ENCODE measurements at places on chromosomes 6 and 20.

DNA sequence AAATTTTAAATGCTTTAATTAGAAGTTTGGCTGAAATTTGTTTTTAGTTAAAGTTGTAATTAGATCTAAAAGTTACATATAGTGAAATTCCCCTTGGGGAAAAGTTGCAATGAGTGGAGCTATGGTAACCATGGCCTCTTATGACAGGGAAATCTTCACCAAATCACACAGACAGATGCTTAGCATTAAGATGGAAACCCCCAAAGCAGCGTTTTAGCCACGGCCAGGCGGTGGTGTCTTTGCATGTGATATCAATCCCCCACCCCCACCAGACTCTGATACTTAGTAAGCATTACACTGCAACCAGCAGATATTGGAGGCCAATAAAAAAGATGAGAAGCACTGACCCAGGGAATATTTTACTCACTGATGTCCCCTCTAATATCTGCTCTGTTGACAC lies 75.7 kb downstream of the REPS1 start:
- DNase-seq, result no peak

GRCh38 chr6:132142308-132142707 lies 191.1 kb upstream of the CCN2 start:
- no peak for DNase-seq

- no peak for DNase-seq
These were observed 43.2 kb upstream of the TXNDC5 start for GRCh38 chr6:7953753-7954152.

- DNase-seq, result no peak
These were observed 194.1 kb upstream of the ARID1B start for GRCh38 chr6:156583083-156583482.

GRCh38 chr20:37449276-37449675 lies 71.8 kb upstream of the NNAT start:
- DNase-seq, result no peak

DNA sequence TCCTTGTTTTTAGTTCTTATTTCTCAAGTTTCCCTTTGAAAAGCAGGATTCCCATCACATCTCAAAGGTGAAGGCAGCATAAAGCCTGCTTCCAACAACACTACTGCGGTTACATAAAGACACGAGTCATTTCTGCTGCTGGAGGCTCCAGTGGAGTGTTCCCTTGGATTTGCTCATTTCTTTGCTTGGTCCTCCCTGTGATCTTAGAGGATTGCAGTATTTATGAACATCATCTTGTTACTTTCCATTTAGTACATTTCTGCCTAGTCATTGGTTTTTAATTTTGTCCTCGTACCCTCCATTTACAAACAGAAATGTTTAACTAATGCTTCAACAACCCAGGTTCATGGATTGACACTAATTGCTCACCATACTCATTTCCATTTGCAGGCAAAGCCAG lies 298.8 kb downstream of the ZNF217 start:
- DNase-seq, result no peak

DNA sequence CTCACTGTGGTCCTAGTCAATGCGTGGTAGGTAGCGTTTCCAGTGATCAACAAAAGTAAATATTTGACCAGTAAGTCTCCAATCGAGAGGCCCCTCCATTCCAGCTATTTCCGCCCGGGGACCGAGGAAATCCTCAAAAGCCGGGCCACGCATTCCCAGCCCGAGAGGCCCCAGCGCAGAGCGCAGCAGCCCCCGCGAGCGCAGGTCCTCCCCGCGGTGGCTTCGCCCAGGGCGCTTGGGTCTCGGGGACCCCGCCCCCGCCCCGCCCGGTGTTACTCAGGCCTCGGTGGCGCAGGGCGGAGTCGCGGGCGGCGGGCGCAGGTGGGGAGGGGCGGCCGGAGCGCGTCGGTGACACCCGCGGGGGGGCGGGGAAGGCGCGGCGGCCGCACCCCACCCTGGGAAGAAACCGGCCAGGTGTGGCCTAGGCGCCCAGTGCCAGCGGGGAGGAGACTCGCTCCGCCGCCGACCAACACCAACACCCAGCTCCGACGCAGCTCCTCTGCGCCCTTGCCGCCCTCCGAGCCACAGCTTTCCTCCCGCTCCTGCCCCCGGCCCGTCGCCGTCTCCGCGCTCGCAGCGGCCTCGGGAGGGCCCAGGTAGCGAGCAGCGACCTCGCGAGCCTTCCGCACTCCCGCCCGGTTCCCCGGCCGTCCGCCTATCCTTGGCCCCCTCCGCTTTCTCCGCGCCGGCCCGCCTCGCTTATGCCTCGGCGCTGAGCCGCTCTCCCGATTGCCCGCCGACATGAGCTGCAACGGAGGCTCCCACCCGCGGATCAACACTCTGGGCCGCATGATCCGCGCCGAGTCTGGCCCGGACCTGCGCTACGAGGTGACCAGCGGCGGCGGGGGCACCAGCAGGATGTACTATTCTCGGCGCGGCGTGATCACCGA lies at the start of gene DSP:
Gene DSP, plus strand, starts transcription at position 497 of the 890 bp plus-strand sequence. Its CDS starts 245 bp downstream, at position 742.
- peak; percentile 11 for DNase-seq

DNA sequence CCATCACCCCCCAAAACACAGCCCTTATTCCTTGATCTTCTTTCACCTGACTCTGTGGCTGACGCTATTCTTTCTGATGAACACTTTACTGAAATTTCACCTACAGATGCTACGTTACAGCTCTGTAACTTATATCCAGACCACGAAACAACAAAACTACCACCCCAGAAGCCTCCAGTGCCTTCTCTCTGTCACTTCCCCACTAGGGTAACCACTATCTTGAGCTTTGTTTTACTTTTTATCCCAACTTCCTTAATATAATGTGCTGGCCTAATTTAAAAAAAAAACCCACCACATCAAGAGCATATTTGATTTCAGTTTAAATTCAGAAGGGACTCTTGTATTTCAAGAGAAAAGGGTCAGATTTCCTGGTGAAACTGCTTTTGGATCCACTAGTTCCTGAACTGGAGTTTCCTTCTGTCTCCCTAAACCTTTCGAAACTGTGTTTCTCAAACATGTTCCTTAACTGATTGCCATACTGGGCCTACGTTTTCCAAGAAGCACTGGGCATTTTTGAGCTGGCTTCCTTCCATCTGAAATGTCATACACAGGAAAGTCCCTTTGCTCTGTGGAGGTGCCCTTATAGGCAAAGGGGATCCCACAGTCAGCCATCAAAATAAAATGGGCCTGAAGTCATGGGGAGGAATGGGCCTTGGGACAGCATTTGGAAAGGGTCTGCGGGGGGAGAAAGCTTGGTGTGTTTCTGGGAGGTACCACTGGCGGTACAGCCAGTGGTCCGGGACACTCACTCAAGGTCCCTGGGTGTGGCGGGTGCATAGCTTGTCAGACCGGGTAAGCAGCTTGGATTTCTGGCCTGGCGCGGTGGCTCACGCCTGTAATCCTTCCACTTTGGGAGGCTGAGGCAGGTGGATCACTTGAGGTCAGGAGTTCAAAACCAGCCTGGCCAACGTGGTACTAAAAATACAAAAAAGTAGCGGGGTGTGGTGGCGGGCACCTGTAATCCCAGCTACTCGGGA lies 25.8 kb upstream of the RTF2 start:
- no peak for DNase-seq

- no peak for DNase-seq
These were observed 846 bp downstream of the ZSCAN31 start for GRCh38 chr6:28335040-28335563.

- DNase-seq, result no peak
These were observed 13.6 kb downstream of the TXLNB start for GRCh38 chr6:139278190-139278589.

DNA sequence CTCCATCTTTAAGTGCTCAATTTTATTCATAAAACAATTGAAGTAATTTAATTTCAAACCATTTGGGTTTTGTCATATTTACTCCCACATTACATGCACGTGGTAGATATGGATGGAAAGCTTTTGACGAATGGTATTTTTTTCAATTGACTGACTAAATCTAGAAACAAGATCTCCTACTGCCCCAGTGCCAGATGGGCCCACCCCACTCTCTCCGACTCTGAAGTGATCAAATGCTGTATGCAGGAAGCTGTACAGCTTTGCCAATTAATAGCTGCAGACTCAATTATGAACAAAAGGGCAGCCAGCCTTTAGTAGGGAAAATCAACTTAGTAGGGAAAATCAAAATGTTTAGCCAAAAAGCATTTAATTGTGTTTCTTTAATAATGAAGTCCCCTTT lies 46.2 kb downstream of the PACRG start:
- no peak for DNase-seq

- no peak for DNase-seq
These were observed 6.3 kb downstream of the ACOT8 start for GRCh38 chr20:45850926-45851325.

- no peak for DNase-seq
These were observed 433.6 kb downstream of the RNF144B start for GRCh38 chr6:18820725-18821124.

DNA sequence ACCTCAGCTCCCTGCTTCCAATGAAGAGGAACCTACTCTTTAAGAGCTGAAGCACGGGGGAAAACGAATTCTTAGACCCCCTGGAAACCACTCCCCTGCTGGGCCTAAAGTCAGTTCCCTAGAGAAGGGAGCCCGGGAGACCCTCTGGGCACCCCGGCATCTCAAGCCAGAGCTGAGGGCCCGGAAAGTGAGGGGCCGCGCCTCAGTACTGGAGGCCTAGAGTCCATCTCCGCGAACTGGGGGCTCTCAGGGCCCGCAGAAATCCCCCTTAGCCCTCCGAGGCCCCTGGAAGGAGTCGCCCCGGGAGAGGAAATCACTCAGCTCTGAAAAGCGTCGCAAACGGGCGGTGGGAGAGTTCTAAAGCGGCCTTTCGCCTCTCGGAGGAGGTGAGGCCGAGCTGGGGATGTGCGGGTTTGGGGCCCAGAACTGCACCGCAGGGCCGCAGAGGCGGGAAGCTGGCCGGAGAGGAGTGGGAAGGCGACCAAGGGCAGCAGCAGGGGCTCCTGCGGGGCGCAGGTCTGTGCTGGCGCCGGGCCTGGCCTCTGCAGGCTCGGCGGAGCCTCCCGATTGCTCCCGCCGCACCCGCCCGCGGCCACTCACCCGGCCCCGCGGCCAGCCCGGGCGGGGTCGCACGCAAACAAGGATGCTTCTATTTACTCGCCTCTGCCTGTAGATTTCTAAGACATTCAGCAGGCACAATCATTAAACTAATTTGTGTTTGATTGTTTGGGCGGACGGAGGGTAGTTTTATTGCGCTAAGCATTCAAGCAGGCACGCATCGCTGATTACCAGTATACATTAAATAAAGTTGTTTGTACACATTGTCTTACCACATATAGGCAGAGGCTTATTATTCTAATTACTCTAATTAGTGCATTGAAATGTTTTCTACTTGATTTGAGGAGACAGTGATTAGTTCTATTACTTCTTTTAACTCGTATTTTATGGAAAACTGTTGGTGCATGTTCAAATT lies 9.2 kb downstream of the POU3F2 start:
- DNase-seq, result no peak

GRCh38 chr6:90865513-90865912 lies 278.6 kb upstream of the MAP3K7 start:
- no peak for DNase-seq

- DNase-seq, result no peak
These were observed 1.2 kb downstream of the TPD52L1 start for GRCh38 chr6:125154761-125155135.

- DNase-seq, result no peak
These were observed 174.0 kb upstream of the FBXL4 start for GRCh38 chr6:99121748-99122147.

- peak; percentile 10 for DNase-seq
These were observed 81.8 kb downstream of the ISM1 start for GRCh38 chr20:13302647-13303450.

GRCh38 chr20:3590164-3590563 lies 73.0 kb downstream of the GFRA4 start:
- DNase-seq, result no peak

DNA sequence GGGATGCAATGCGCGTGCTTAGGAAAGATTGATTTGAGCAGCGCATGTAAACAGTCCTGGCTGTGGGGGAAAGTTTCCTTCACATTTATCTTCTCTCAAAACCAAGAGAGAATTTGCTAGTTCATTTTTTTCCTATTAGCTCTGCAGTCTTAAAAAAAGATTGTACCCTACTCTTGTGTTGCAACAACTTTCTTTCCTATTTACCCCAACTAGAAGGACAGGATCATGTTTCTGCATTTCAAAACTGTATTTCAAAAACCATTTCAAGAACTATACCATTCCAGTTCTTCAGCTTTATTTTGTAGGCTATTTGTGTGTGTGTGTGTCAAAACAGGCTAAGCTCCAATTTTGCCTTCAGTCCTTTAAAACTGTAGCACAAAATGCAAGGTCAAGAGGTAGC lies 473.1 kb downstream of the KIF16B start:
- DNase-seq, result no peak

DNA sequence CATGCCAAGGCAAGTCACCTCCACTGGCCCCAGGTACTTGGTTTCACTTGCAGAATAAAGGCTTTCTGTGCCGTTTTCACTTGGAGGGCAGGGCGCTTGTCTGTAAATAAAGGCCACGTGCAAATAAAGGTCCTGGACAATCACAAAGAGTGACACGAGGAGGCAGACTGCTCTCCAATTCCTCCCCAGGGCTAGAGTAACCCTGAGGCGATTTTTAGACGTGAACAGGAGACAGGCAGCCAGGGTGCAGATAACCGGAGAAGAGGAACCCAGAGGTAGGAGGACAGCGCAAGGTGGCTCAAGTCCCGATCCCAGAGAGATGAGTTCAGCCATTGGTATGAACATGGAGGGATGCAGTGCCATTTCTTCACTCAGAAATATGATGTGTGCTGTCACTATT lies 327.4 kb downstream of the KIF16B start:
- no peak for DNase-seq

DNA sequence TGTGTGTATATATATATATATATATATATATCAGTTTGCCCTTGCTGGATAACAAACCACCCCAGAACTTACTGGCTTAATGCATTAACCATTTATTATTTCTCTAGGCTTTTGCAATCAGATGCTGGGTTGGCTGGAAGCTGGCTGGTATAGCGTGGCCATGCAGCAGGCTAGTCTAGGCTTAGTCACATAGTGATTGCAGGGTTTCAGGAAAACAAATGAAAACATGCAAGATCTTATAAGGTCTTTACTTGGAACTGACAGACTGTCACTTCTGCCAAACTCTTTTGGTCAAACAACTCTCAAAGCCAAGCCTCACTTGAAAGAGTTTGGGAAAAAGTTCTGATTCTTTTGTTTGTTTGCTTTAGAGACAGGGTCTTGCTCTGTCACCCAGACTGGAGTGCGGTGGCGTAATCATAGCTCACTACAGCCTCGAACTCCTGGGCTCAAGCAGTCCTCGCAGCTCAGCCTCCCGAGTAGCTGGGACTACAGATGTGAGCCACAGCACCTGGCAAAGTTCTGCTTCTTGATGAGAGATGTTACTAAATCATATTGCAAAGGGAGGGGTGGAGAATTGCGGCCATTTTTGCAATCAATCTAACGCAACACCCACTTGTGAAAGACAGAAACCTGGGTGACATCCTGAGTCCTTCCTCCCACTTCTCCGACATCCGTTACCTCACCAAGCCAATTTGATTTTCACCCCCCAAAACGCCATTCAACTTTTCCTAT lies 74.6 kb upstream of the RNF24 start:
- DNase-seq, result no peak

- no peak for DNase-seq
These were observed 1.0 kb upstream of the MTG2 start for GRCh38 chr20:62181808-62182207.

GRCh38 chr6:149884215-149884614 lies 13.7 kb downstream of the RAET1E start:
- DNase-seq, result no peak

GRCh38 chr20:56359212-56360132 lies 698 bp downstream of the FAM210B start:
- DNase-seq, result peak; percentile 1

Measured in stimulated activated CD4-positive, alpha-beta T cell treated with anti-CD3 and anti-CD28 coated beads, Interleukin-12 subunit alpha, Interleukin-12 subunit beta, amount 100 ng/mL, for 24 hours (primary cell).